Cardiac fibroblast (primary cell): ENCODE measurements at places on chromosomes 1 and 21.
A peak's percentile ranks its signal among the peaks of the same experiment; 100 is the strongest.

DNA sequence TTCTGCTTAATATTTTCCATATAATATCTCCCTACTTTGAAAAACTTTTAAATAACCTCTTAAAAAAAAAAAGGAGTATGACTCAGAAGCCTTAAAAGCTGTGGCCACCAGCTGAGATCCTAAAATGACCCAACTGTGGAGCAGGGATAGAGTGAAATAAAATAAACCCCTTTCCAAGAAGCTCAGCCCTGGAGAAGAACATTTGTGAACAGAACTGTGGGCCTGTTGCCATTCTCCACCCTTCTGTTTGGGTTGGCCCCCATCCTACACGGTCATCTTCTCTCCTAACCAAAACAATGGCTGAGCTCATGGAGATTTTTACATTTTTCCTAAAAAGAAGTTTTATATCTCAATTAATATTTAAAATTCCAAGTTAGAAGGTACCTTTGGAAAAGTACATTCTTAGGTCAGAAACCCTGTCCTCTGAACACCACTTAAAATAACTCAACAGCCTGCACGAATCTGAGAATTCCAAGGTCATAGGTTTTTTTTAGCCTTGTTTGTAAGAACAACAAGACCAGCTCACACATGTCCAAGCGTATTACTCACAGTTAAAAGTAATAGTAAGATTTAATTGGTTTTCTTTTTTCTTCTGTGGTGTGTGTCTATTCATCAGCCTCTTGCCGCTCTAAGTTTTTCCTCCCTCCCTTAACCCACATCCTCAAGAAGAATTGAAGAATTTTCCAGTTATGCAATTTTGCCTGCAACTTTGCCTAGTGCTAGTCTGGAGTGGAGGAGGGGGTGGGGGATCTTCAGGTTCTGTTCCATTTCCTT, 107.7 kb upstream of the ERRFI1 start:
- peak; percentile 97 for DNase-seq

GRCh38 chr1:47415728-47416318, at the start of gene FOXE3:
TSS of gene FOXE3 (plus strand) at chr1:47416285. CDS start at chr1:47416316, 31 bp downstream.
- no peak for DNase-seq

- DNase-seq = no peak
These were observed 7.8 kb downstream of the UBIAD1 start for GRCh38 chr1:11280719-11281376.

DNA sequence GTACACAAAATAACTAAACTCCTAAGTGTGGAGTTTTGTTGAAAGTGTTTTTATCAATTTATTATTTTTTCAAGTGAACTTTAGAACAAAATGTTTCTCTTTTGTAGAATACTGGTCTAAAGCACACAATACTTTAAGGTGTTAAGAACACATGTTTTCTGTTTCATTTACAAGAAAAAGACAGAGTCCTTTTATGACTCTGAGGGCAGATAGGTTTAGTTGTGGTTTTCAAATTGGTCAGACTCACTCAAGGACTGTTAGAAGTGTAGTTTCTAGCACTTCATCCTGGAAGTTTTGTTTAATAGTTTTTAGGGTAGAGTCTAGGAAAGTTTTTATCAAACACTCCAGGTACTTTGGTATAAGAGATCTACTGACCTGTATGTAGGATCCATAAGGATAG, 376.5 kb downstream of the LRRIQ3 start:
- no peak for DNase-seq

DNA sequence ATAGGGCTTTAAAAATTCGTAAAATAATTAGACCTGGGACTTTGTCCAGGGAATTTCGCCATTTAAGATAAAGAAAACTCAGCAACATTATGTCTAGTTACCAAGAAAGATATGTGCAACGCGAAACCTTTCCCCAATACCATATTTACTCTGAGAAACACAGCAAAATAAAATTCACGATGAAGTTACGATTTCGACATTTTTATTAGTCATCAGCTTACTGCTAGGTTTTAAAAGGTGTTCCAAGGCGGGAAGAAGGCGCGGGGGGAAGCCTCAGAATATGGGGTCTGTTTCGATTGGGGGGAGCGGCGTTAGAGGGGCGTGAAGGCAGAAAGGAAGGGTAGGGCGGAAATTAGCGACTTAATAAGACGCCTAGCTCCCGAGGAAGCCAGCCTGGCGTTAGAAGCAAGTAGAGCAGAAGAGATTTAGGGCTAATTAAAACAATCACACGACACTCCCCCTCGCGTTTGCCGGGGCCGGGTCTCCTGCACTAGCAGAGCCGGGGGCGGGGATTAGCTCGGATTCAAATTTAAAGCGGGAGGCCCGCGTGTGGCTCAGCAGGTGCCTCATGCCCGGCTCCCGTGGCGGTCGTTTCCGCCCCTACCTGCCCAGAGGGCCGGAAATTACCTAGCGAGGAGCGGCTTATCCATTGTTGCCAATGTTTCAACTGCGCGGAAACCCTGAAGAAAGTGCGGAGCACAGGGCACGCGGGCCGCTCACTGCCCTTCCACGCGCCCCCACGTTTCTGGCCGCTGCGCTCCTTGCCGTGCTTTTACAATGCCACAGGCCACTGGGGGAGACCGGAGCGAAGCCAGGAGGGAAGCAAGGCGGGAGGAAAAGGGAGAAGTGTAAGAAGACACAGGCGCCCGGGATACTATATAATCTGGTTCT, 795 bp upstream of the POU2F1 start:
- DNase-seq = peak; percentile 69

DNA sequence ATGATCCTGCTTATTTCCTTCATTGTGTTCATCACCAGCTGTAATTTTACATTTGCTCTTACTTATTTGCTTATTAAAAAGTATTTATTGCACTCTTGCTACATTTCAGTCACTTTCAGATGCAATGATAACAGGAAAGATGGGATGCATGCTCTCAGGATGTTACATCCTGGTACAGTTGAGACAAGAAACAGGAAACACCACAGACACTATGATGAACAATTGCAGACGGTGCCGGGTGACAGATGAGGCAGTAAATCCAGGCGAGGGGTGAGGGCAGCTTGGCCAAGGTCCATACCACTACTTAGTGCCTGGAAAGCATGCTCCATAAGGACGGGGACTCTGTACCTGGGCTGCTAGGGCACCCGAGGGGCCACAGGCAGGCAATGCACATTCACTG, 156.6 kb upstream of the RAB4A start:
- no peak for DNase-seq

DNA sequence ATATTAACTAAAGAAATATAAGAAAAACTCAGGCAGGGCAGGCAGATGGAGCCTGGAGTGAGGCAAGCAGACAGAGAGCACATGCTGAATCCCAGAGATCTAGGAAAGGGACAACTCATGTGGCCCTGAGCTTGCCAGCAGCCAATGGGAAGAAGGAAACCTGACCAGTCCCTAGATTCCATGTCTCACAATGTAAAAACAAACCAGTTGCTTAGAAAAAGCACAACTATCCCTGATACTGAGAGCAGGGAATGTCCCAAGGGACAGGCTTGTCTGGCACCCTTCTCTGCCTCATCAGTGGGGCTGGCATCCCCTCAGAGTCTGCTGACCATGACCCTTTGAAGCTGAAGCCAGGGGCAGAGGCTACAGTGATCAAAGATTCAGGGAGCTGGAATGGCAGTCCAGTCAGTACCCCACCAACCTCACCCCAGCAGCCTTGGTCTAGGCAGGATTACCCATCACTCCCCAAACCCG, 27.8 kb downstream of the HSPG2 start:
- peak; percentile 82 for DNase-seq

GRCh38 chr1:119485201-119485600, 21.8 kb upstream of the HSD3B1 start:
- no peak for DNase-seq

DNA sequence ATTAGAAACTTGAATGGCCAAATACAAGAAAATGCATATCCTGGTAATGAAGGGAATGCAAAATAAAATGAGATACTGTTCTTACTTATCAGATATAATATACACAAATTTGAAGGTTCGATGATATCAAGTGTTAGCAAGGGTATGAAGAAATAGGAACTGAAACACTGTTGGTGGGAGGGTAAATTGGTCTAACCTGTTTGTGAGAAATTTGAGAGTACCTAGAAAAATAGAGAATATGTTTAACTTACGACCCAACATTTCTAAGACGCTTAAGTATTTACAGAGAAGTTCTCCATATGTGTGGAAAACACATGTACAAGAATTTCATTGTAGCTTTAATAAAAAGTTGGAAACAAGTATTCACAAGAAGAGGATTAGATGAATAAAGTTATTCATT, 25.9 kb downstream of the ATG4C start:
- DNase-seq = no peak

DNA sequence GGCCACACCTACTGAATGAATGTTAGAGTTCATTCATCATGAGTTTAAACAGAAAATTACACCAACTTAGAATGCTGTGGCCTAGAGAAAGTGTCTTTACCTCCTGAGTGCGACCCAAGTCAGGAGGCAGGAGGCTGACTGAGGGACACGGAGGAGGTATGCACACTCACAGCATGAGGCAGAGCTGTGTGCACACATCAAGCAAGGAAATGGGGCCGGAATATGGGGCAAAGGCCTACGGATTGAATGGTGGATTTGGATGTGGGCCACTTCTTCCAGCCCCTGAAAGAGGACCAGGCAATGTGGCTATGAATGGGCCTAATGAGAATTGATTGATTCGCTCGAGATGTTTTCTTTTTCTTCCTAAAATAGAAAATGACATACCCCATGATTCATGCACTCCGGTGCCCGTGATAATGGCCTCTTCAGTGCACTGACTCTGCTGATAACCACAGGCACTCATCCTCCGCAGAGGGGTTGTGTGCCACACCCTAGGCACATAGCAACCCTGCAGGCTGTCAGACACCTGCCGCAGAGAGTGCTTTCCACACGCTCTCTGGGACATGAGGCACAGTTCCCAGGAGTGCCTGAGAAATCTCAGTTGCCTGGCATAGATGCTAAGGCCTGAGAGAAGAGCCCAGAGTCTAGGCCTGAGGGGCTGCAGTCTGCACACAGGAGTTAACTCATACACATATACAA, 155.5 kb downstream of the GLUL start:
- no peak for DNase-seq

DNA sequence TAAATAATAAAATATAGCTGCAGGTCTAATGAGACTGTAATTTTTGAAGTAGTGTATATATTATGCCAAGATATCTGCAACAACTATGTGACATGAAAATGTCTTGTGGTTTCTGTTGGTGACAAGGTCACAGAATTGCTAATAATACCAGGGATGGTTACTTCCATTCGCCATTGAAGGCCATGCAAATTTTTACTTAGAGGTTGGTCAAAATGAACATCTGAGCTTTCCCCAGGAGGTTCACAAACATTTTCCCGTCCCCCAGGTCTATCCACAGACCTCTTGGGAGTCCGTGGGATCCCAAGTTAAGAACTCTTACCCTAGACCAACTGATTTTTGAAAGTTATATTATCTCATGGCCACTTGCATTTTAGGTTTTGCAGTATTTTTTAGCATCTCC, 62.7 kb downstream of the BCL9 start:
- no peak for DNase-seq

GRCh38 chr21:32381571-32381970, 11.2 kb downstream of the URB1 start:
- no peak for DNase-seq

GRCh38 chr1:28127617-28128257, 39.3 kb upstream of the EYA3 start:
- no peak for DNase-seq

DNA sequence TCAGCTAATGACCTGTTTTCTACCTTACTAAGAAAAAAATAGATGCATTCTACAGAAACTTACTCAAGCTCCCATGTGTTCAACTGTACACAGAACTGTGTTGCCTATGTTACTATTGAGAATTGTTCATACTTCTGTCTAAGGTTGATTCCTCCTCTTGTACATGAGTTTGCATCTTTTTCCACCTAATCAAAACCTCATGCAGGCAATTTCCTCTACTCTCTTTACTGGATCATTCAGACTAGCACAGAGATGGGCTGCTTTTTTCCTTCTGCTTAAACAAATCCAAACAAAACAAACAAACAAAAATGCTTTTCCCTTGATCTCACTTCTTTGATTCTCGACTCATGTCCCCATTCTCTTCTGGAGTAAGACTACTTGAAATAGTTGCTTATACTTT, 58.8 kb upstream of the PTGFR start:
- no peak for DNase-seq

- DNase-seq = peak; percentile 14
These were observed 15.0 kb downstream of the CRNN start for GRCh38 chr1:152398812-152399698.

GRCh38 chr1:93080179-93080823, 1.2 kb downstream of the MTF2 start:
- peak; percentile 87 for DNase-seq
